Cerebellar nuclear complex (tissue), 1 donor: ENCODE measurements at places on chromosomes 16 and 17.

GRCh38 chr16:337437-337836 is 15.1 kb downstream of the AXIN1 start:
- DNase-seq = peak; percentile 32

GRCh38 chr17:13135506-13135905 is 117.7 kb upstream of the ELAC2 start:
- no peak for DNase-seq

GRCh38 chr17:80860703-80861417 is 130.8 kb upstream of the CHMP6 start:
- no peak for DNase-seq

GRCh38 chr17:1473170-1473569 is 17.1 kb upstream of the CRK start:
- DNase-seq = no peak

GRCh38 chr17:4542003-4542725 is 13.0 kb downstream of the MYBBP1A start:
- no peak for DNase-seq

- no peak for DNase-seq
Observed at GRCh38 chr16:64380751-64381150, 741.1 kb downstream of the CDH11 start.

- no peak for DNase-seq
Observed at GRCh38 chr17:68141050-68141449, 105.5 kb downstream of the KPNA2 start.

DNA sequence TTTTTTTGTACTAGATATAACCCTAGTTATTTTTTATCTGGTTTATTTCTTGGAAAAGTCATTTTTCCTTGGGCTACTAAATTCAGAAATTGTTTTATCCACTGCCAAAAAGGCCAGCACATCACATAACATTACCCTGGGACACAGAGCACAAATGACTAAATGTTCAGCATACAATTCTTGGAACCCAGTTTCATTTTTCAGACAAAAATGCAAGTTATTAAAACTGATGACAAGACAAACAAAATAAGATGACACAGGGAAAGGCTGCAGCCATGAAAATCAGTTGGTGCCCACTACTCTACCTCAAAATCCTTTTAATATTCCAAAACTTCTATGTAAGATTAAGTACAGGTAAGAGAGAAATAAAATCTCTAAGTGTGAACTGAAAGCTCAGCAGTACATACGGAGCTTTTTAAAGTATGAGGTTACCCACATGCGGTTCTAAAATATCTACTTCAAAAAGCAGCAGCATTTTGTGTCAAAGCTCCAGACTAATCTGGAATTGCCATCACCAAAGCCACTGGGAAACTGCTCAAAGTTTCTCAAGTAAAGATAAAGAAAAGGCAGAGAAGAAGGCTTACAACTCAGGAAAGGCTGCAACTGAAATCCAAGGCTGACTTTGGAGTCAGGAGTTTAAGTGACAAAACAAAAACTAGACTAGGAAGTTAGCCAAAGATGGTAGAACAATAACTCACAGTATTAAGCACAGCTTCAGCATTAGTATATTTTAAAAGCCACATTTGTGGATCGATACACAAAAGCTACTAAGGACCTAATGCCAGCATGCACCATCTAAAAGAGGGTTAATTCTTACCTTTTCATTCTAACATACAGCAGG is 41.4 kb downstream of the AP1G1 start:
- DNase-seq = no peak
